Common myeloid progenitor, CD34-positive (primary cell): ENCODE measurements at places on chromosomes 16 and 17.

DNA sequence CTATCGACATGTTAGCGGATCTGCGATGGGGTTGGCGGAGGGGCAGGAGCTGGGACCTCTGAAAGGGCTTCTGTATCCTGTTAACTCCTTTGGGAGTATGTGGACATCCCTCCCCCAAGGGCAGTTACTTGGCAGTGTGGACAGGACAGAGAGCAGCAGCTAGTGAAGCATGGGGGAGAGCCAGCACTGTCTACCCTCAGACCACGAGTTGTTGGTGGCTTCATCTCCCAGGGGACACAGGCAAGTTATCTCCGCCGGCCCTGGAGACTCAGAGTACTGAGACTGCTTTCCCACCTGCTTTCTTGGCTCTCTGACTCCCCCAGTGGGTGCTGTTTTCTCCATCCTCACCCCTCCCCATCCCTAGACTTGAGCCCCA, 5.3 kb upstream of the GFAP start:
- no peak for DNase-seq

GRCh38 chr16:1745181-1745899, 26.0 kb downstream of the NME3 start:
- DNase-seq = no peak

- DNase-seq = no peak
These were observed 304.7 kb downstream of the CA10 start for GRCh38 chr17:51853857-51854256.

GRCh38 chr17:5581655-5582054, 2.7 kb downstream of the NLRP1 start:
- DNase-seq = no peak

- DNase-seq = no peak
These were observed 103.3 kb downstream of the SLC39A11 start for GRCh38 chr17:72989074-72989610.

DNA sequence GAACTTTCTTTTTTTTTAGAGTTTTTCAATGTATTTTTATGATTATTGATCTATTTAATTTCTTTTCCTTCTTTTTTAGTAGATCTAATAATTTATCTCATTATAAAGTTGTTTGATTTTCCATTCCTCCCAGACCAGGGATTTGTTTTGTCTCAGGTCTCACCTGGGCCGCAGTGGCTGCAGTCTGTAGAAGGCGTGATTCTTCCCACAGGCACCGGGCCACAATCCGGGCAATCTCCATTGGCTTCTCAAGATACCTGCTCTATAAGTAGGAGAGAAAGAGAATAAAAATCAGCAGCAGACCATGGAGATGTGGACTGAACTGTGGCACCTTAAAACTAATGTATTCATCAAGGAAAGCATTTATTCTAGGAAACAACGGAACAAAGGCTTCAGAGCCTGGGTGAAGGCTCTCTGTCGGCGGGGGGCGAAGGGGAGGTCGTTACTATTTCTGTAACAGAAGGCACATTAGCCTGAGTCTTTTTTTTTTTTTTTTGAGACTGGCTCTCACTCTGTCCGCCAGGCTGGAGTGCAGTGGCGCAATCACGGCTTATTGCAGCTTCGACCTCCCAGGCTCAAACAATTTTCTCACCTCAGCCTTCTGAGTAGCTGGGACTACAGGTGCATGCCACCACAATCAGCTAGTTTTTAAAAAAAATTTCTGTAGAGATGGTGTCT, 42.7 kb downstream of the STAT3 start:
- no peak for DNase-seq

GRCh38 chr17:65679165-65679845, 117.9 kb upstream of the AXIN2 start:
- DNase-seq = no peak

GRCh38 chr17:69908626-69909368, 166.2 kb upstream of the KCNJ16 start:
- DNase-seq = no peak

DNA sequence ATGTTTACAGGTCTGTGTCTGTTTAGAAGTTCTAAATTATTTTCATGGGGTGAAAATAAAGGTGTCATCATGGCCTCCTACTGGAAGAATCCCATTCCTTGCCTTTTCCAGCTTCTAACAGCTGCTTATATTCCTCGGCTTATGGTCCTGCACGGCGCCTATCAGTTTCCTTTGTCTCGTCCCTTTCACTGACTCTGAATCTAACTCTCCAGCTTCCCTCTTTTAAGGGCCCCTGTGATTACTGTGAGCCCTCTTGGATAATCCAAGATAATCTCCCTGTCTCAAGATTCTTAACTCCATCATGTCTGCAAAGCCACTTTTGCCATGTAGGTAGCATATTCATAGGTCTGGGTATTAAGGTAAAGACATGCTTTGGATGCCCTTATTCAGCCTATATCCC, 441.0 kb upstream of the ERCC4 start:
- DNase-seq = no peak

DNA sequence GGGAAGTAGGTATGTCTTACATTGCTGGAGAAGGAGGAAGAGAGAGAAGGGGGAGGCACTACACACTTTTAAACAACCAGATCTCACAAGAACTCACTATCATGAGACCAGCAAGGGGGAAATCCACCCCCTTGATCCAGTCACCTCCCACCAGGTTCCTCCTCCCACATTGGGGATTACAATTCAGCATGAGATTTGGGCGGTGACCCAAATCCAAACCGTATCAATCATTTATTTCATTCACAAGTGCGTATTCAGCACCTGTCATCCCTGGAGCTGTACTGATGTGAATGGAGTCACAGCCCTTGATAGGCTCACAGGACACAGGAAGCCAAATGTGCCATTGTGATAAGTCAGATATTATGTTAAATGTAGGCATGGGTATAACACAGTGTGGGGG, 228.3 kb upstream of the HSBP1 start:
- no peak for DNase-seq

DNA sequence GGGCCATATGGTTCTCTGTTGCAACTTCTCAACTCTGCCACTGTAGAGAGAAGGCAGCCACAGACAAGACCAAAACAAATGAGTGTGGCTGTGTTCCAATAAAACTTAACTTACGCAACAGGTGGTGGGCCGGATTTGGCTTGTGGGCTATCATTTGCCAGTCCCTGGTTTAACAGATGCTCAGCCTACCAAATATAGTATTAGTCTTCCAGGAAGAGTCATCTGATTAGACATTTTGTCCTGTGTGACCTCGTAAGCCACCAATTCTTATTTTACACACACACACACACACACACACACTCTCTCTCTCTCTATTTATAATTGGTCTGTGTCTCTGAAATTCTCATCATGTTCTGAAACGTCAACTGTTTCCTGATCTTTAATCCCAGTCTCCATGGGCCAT, 245.9 kb downstream of the XYLT1 start:
- peak; percentile 97 for DNase-seq

DNA sequence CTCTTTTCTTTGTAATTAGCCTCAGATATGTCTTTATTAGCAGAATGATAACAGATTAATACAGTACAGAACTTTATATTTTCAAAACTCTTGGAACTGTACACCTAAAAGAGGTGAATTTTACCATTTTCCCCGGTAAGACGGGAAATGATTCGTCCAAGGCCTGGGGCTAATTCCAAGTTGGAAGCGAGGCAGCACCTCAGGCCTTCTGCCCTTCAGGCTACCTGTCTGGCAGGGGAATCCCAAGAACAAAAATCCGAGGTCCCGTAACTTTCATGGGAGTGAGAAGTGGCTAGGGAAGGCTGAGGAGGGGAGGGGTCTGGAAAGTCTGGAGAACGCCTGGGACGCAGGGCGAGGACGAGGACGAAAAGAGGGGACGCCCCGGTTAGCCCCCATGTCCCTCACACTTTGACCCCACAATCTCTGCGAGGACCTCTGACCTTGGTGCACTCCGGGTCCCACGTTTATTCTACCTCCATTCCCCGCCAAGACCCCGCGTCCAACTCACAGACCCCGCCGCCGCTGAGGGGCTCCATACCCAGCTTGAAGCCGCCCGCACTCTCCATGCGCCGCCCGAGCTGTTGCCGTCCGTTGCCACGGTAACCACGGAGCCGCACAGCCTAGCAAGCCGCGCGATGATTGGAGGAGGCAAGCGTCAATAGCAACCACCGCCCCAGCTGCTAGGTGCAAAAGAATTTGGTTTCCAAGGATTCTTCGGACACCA, at the start of gene HYDIN:
Gene HYDIN, minus strand, starts transcription at position 601 of the 724 bp plus-strand sequence. CDS start 43,827 bp downstream, outside the sequence.
- peak; percentile 73 for DNase-seq

DNA sequence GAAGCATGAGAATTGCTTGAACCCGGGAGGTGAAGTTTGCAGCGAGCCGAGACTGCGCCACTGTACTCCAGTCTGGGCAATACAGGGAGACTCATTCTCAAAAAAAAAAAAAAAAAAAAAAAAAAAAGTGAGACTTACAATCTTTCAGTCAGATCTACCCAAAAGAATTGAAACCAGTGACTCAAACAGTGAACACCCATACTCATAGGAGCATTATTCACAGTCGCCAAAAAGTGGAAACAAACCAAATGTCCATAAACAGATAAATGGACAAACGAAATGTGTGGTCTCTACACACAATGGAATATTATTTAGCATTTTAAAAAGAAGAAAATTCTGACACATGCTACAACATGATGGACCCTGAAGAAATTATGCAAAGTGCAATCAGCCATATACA, 9.1 kb upstream of the SCNN1B start:
- DNase-seq = no peak

DNA sequence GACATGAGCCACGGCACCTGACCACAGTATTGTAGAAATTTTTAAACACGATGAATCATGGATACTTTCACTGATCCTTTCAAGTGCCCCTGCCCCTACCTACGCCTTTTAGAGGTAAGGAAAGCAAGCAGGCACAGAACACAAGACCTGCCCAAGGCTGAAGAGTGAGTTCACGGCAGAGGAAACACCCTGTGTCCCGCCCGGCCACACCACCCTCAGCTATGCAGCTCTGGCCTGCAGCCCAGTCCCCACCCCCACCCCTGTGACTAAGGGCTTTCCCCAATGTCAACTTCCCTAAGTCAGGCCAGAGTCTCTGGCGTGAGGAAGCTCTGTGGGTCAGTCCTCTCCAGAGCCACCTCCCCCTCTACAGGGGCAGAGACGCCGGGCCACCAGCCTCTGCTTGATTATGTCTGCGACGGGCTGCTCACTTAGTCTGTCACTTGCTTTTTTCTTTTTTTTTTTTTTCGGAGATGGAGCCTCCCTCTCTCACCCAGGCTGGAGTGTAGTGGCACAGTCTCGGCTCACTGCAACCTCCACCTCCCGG, 8.4 kb downstream of the SLC16A5 start:
- DNase-seq = peak; percentile 78

- DNase-seq = no peak
These were observed 19.8 kb downstream of the IL4R start for GRCh38 chr16:27333549-27333948.

- DNase-seq = no peak
These were observed 7.2 kb downstream of the UBFD1 start for GRCh38 chr16:23564575-23565363.

DNA sequence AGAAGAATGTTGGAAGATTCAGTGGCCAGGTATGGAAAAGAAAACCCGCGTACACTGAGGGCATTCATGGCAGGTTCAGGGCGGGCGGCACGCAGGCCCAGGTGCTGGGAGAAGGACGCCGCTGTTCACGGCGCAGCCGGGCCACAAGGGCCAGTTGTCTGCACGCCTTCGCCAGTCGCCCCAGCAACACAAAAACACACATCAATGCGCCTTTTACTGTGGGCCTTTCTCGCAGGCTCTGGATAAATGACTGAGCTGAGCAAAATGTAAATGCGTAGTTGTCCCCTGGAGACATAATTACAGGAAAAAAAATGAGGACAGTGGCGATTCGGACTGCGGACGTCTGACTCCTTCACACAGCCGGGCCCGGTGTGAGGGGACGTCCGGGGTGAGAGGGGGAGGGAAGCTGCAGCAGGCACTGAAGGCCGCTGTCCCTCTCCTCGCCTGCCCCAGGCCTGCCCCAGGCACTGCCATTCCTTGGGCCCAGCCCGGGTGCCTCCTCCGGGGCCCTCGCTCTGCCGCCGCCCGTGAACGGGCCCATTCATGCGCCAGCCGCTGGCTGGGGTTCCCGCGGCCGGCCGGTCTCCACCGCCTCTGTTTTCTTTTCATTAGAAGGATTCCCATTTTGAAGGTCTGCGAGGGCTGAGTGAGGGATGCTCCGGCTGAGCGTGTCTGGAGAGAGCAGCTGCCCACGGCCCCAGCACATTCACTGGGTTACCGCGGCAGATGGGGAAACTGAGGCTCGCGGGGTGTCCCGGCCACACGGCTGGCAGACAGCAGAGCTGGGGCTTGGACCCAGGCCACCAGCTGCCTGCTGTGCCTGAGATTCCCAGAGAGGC, 6.5 kb upstream of the ZNF469 start:
- DNase-seq = no peak

DNA sequence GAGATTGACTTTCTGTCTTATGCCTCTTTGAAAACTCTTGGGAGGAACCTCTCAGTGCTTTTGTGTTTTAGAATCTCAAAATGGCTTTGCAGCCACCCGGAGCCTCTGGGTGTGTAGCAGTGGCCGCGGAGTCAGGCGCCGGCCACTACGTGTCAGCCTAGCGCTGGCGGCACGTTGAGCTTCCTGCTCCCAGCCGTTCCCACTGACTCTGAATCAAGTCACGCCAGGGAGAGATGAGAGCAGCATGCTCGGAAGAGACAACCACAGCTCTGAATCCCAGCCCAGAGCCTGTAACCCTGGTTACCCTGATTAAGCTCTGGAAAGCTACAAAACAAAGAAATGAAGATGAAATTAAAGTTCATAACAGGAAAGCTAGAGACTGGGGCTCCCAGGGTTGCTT, 97.4 kb upstream of the CACNG5 start:
- DNase-seq = peak; percentile 7

DNA sequence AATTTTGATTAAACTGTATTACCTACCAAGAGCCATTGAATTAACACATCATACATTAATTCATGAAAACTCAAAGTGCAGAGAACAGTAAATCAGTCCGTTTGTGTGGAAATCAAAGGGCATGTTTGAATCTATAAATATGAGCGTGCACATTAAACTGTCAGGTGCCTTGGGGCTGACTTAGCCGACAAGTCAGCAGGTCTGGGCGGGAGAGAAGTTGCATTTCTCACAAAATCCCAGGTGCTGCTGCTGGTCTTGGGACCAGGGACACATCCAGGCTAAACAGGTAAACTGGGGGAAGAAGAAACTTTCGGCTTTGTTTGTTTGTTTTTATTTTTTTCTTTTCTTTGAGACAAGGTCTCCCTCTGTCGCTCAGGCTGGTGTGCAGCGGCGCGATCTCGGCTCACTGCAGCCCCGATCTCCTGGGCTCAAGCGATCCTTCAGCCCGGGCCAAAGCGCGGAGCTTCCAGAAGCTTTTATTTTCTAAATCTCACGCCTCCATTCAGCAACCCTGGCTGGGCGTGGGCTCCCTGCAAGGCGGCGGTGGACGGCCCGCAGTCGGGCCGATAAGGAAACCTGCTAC, 213.9 kb downstream of the MRTFB start:
- DNase-seq = peak; percentile 65

- peak; percentile 63 for DNase-seq
These were observed 7.1 kb upstream of the IL32 start for GRCh38 chr16:3058139-3059030.

DNA sequence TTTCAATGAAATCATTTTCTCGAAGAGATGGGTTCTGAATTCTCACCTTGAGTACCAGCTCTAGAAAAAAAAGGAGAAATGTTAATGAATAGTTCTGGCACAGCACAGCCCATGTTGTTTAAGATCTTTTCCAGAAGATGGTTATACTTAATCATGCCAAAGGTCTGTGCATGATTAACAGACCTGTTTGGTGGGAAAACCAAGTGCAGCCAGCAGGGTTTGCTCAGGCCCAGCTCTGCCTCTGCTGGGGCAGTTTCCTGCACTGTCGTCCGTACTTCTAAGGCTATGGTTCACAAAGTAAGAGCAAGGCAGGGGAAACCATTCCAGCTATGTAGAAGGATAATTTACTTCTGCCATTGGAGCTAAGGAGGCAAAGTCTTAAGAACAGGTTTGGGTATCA, 10.7 kb downstream of the ANKRD40 start:
- DNase-seq = no peak

- no peak for DNase-seq
These were observed 84.4 kb downstream of the DNAH9 start for GRCh38 chr17:11682646-11683045.
